Right renal cortex interstitium (tissue), 3 donors: ENCODE measurements at places on chromosomes 5 and 9. TPM values are rescaled to one million over a fixed set of nuclear protein-coding genes. Genes with fewer than 3 reads are reported as not detected.

DNA sequence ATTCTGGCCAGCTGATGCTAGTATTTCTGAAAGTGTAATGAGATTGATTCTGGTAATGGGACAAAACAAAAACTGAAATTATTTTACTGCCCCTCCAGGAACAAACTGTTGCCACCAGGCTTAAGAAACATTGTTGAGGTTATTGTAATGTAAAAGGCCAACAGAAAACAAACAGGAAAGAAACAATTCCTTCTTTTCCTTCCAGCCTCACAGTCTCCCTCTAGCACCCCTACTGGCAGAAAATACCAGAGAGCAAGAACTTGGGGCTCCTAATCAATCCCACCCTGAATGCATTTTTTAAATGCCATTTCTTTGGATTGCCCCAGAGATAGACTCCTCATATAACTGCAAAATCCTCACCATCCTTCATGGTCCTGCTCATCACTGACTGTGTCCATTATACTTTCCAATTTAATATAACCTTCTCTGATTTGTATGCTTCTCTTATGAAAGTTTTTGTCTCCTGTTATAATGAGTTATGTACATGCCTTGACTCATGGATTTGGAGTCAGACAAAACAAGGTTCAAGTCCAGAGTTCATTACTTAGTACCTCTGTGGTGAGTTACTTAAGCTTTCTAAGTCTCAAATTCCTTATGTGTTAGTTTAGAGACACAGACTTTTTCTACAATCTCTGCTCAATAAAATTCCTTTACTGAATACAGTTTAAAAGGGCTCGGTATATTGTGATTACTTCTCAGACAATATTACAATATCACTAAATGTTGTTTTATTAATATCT, 157.9 kb upstream of the FBN2 start:
- DNase-seq: no peak

The GZMA gene
- 0.54 TPM for polyA plus RNA-seq

GRCh38 chr9:92686954-92687353, 17.0 kb upstream of the IPPK start:
- no peak for DNase-seq

DNA sequence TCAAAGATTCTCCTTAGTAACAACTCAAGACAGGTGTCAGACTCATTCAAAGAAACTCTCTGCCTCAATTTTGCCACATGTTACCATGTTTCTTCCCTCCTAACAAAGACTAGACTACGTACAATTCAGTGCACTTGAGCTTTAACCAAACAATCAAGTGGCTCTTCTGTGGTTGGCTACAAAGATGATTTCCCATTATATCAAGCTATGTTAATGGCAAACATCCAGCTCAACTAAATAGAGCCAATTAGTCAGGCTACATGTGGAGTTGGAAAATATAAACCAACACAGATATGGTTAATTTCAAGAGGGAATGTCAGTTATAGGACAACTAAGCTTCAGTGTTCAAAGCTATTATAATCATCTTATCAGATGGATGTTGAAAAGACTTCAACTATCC, 29.2 kb upstream of the ADRA1B start:
- no peak for DNase-seq

GRCh38 chr5:74433896-74434829, 206.4 kb downstream of the ENC1 start:
- no peak for DNase-seq

GRCh38 chr5:5492087-5492933, 69.8 kb downstream of the ICE1 start:
- DNase-seq: no peak

DNA sequence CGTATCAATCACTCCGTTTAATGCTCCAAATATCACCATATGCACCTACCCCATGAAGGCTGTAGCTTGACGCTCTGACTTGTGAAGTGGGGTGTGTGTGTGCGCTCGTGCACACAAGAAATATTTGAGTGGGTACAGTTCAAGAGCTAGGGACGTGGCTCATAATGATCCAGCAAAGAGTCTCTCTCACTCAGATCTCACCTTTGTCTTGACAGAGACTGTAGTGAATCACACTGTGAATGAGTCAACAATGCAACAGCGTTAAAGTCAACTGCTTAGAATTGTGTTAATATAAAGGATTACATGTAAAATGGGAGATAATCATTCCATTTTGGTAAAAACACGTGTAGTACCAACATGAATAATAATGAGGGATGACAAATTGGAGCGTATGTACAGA, 119.4 kb downstream of the MED27 start:
- DNase-seq: no peak

The NMUR2 gene
- 0.15 TPM for polyA plus RNA-seq

GRCh38 chr5:118440496-118440895, 547.9 kb downstream of the DTWD2 start:
- no peak for DNase-seq

DNA sequence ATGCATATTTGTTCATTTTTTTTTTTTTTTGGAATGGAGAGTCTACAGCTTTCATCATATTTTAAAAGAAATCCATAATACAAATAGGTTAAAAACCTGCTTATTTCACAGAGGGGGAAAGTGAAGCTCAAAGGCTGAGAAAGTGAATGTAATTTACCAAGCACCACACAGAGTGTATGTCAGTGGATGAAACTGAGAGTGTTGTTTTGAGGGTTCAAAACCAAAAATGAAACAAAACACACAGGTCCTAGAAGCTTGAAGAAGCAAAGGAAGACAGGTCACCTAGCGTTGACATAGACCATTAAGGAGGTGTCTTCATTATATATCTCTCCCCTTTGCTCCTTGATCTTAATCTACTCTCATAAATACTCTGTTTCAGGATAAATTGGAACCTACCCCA, 7.5 kb downstream of the NMUR2 start:
- DNase-seq: no peak

DNA sequence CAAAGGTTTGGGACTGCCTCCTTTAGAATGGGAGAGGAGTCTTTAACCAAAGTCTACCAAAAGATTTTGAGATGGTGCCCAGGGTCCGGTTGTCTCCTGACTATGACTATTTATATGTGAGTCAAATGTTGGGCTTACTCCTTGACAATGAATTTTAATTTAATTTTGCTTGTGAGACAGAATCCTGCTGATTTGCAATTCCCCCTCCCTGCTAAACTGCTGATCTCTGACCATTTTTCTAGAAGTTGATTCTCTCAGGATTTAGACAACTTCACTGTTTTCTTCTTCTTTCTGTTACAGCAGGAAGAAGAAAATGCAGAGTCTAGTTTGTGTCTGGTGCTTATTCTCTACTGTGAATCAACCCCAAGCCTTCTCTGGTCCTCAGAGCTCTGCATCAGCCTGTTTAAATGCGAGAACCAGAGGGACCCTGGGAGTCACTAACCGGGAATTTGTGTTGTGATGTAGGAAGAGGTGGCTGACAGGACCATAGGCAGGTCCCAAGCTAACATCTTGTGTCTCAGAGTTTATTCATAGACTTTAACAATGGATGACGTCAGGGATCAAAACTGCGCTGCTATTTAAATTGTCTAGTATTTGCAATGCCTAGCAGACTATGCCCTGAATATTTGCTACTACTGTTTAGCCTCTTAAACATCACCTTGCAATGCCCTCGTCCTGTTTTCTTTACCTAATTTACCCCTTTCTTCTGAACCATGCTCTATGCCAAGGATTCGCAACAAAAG, 124.0 kb upstream of the TAF11L2 start:
- DNase-seq: no peak

The PTBP3 gene
- 94.1 TPM for polyA plus RNA-seq

- DNase-seq: no peak
Observed at GRCh38 chr5:103207011-103207410, 51.6 kb upstream of the MACIR start.

The MYMK gene
- polyA plus RNA-seq: not detected

The C1QTNF2 gene
- 0.90 TPM for polyA plus RNA-seq

GRCh38 chr5:34957321-34957720, 28.0 kb downstream of the DNAJC21 start:
- no peak for DNase-seq

The TLE1 gene
- 69.2 TPM for polyA plus RNA-seq

- no peak for DNase-seq
Observed at GRCh38 chr5:38453506-38453905, 102.9 kb downstream of the LIFR start.

GRCh38 chr5:149172261-149172660, 31.0 kb downstream of the ABLIM3 start:
- no peak for DNase-seq

- DNase-seq: no peak
Observed at GRCh38 chr5:33831041-33831440, 60.7 kb downstream of the ADAMTS12 start.

DNA sequence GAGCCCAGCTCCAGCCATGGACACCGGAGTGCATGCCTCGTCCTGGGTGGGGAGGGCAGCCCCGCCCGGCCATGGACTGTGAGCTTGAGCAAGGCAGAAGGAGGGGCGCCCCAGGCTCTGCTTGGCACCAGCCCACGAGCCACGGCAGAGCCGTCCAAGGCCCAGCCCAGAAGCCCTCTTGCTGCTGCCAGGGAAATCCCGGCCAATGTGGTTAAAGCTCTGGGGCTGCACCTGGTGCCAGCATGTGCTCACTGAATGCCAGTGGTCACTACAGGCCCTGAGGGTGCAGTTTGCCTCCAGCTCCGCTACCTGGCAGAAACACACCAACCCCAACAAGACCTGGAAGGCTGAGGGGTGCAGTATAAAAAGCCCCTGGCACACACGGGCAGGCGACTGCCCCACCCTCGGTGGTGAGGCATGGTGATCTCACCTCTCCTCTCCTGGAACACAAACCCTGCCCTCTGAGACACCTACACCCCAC, 11.8 kb downstream of the BRD3 start:
- DNase-seq: no peak

The BAAT gene
- polyA plus RNA-seq: 0.33 TPM

GRCh38 chr5:91313757-91314673, 69.1 kb downstream of the ARRDC3 start:
- no peak for DNase-seq

- no peak for DNase-seq
Observed at GRCh38 chr5:77607324-77607723, 31.2 kb downstream of the OTP start.

GRCh38 chr5:61730866-61731265, 398.8 kb downstream of the ZSWIM6 start:
- no peak for DNase-seq

- DNase-seq: no peak
Observed at GRCh38 chr9:9718691-9719090, 894.1 kb downstream of the PTPRD start.

DNA sequence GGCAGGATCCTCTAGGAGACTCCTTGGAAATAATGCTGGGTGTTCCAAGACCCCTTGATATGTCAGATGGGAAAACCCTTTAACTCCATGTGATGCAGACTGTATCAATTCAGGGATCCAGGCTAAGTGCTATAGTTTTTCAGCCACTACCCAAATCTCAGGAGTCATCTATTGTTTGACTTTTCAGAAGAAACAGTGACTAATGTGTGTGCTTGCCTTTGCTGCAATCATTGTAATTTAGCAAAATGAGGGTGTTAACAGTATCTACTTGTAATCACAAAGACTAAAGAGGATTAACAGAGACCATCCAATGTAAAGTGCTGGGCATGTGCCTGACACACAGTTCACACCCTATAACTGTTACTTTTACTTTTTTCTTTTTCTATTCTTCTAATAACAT, 309.6 kb upstream of the RFX3 start:
- no peak for DNase-seq

- no peak for DNase-seq
Observed at GRCh38 chr9:91835216-91835615, 114.8 kb downstream of the ROR2 start.

The SPATA9 gene
- 1.2 TPM for polyA plus RNA-seq

The MARVELD2 gene
- polyA plus RNA-seq: 27.3 TPM

The C5orf52 gene
- polyA plus RNA-seq: not detected

GRCh38 chr9:69261636-69262035, 63.4 kb upstream of the ENTREP1 start:
- DNase-seq: no peak

- DNase-seq: no peak
Observed at GRCh38 chr5:40549616-40550015, 130.1 kb upstream of the PTGER4 start.

- no peak for DNase-seq
Observed at GRCh38 chr5:30436691-30437090, 756.8 kb upstream of the CDH6 start.

The BSPRY gene
- 9.7 TPM for polyA plus RNA-seq

The HSD17B4 gene
- polyA plus RNA-seq: 244 TPM

The SH3PXD2B gene
- 32.0 TPM for polyA plus RNA-seq

- DNase-seq: no peak
Observed at GRCh38 chr5:124842725-124843595, 96.5 kb upstream of the ZNF608 start.

GRCh38 chr9:114356792-114357191, 27.1 kb downstream of the ORM2 start:
- DNase-seq: no peak

DNA sequence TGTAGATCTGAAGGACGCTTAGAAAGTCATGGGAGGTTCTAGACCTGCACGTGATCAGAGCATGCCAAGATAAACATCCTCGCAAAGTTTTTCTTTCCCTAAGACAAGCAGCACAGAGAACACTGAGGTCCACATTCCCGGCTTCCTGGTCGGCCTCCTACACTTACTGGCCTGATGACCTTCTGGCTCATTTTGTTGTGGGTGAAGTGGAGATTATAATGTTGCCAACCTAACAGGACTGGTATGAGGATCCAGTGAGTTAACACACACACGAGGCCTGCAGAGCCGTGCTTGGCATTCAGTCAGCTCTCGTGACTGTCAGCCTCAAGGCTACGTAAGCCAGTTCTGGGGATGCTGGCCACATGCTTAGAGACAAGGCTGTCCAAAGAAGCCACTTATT, 186.0 kb downstream of the TENT4A start:
- DNase-seq: no peak

DNA sequence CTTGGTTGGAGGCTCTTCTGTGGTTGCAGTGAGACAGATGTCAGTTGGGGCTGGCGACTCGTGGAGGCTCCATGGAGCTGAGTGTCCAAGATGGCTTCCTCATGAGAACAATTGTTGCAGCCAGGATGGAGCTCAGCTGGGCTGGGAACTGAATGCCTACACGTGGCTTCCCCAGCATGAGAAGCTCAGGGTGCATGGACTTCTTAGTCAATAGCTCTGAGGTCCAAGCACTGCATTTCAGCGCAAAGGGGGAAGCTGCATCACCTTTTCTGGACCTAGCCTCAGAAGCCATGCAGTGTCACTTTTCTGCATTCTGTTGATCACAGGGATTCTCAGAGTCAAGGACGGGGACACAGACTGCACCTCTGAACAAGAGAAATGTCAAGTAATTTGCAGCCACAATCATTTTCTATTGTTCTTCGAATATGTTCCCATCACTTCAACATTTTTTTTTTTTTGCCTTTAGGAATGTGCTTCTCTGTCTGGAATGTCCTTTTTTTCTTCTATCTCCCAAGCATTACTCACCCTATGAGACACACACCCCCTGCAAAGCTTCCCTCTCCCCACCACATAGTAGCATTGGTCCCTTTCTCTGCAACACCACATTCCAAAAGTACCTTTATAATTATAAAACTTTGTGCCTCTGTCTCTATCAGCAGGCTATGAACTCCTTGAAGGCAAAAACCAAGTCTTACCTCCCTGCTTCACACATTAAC, 57.5 kb upstream of the STK32A start:
- no peak for DNase-seq

- no peak for DNase-seq
Observed at GRCh38 chr5:91144491-91145332, 238.4 kb downstream of the ARRDC3 start.

The DYNC2I2 gene
- 54.2 TPM for polyA plus RNA-seq
